ENCODE measurements at places on chromosomes 3 and 15. TPM values are rescaled to one million over a fixed set of nuclear protein-coding genes. Genes with fewer than 3 reads are reported as not detected.

DNA sequence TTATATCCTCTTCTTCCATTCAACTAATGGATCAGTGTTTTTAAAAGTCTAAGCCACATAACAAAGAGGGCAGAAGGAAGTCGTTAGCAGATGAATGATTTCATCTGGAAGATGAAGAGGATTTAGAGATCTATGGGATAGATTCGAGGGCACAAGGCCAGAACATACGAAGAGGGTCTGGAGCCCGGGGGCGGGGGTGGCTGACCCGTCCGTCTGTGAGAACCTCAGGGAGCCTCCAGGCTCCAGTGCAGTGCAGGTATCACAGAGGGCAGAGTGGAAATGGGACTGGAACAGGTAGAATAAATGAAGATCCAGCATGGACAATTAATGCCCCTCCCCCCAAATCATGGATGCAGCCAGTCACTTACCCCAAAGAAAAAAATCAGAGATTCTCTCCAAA, 1.5 kb upstream of the GOLGA8B start:
- DNase-seq, result no peak

GRCh38 chr3:191460360-191460759, 603 bp upstream of the PYDC2 start:
- no peak for DNase-seq

- peak; percentile 53 for DNase-seq
These were observed 1.6 kb upstream of the CHST13 start for GRCh38 chr3:126522363-126522788.

GRCh38 chr15:66878761-66879160, 176.7 kb downstream of the SMAD6 start:
- no peak for DNase-seq

- no peak for DNase-seq
These were observed 5.6 kb upstream of the PCOLCE2 start for GRCh38 chr3:142894493-142894892.

GRCh38 chr3:106692624-106693023, 684.6 kb upstream of the CCDC54 start:
- DNase-seq, result no peak

- no peak for DNase-seq
These were observed 237.9 kb downstream of the GAP43 start for GRCh38 chr3:115861166-115861733.

DNA sequence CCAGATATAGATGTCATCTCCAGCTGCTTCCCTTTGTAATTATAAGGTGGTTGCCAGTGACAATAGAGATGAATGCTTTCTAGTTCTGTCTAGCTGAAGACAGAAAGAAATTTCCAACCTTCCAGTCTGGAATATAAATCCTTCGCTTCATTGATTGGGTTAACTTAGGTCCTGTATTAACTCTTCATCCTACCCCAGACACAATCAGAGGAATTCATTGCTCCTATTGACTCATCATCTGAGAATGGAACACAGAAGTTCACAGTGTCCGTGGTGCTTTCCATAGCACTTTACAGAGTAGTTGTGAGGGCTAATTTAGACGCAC, 241.4 kb downstream of the NFKBIZ start:
- DNase-seq, result no peak

DNA sequence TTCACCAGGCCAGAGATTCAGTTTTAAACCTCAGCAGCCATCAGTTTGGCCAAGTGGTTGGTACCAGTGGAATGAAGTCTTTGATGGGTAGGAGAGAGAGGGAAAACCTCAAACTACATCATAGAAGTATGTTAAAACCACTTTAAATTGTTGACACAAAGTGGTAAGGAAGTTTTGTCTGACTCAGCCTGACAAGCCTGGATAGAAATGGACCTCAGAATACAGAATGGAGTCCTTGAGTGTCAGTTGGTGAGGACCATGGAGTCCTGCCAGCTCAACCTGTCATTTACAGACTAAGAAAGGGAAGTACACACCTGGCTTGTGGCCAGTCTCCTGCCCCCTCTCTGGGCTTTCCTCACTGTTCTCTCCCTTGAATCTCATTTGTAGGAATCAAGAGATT, 12.1 kb downstream of the EAF1 start:
- DNase-seq, result no peak

DNA sequence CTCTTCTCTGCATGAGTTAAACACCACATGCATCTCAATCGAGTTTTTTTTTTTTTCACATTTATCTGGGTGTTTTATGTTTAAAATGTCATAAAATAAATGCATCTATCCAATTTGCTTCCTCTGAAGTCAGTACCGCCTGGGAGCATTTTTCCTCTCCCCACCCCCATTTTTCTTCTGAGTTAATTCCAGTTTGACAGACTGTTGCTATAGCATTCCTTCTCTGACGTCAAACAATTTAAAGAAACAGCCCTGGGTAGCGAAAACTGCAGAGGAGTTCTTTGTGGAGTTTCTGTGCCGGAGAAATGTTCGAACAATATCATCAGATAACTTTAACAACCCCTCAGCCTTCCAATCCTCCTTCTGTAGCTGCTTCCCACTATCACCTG, 900 bp upstream of the GNB4 start:
- no peak for DNase-seq

DNA sequence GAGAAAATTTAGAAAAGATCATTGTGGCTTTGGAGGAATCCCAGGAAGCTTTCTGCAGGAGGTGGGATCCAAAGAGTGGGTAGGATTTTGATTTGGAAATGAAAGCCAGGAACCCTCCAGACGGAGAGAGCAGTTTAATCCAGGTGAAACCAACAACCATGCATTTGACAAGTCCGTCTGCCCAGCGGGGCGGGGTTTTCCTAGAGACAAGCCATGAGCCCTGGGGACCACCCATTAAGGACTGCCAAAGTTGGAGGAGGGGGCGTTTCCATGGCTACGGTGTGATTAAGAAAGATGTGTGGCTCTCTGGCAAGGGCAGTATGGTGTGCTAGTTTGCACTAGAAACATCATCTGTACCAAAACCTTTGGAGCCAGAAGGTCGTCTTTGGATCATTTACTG, 53.4 kb downstream of the SRGAP3 start:
- DNase-seq, result no peak

GRCh38 chr3:43014956-43015355, 35.8 kb downstream of the GASK1A start:
- no peak for DNase-seq

- no peak for DNase-seq
These were observed 23.7 kb downstream of the SETMAR start for GRCh38 chr3:4326868-4327267.

DNA sequence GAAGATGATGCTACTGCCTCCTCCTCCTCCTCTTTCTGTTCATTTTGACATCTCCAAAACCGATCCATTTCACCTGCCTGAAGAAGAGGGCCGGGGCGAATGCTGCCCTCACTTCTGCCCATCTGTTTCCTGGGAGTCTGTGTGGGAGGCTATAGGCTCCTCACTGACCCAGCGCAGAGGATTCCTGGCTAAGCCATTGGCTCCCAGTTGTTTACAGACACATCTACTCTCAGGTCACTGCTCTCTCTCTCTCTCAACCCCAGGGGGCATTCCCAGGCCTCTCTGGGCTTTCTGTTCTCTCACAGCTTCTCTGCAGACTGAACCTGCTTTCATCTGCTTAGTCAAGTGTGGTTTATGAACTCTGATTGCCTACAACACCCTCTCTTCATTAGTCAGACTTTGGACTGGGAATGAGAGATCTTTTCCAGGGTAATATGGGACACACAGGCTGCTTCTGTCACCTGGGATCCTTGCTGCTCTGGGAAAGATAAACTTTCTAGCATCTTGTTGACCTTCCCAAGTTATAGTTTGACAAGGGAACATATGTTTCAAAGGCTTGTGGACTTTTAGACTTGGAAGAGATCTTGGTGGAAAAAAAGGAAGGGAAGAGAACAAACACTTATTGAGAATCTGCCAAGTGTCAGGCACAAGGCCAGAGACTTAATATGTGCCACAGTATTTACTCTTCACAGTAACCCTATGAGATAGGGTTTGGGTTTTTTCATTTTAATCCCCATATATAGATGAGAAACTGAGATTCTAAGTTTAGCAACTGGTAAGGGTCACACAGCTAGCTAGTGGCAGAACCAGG, 30.2 kb upstream of the USP3 start:
- DNase-seq, result peak; percentile 84

- no peak for DNase-seq
These were observed 253.7 kb upstream of the THBS1 start for GRCh38 chr15:39327005-39327730.

- DNase-seq, result no peak
These were observed 1.8 kb upstream of the SNAP23 start for GRCh38 chr15:42493679-42494078.

GRCh38 chr3:123993818-123994217, 1.9 kb upstream of the ROPN1 start:
- no peak for DNase-seq

DNA sequence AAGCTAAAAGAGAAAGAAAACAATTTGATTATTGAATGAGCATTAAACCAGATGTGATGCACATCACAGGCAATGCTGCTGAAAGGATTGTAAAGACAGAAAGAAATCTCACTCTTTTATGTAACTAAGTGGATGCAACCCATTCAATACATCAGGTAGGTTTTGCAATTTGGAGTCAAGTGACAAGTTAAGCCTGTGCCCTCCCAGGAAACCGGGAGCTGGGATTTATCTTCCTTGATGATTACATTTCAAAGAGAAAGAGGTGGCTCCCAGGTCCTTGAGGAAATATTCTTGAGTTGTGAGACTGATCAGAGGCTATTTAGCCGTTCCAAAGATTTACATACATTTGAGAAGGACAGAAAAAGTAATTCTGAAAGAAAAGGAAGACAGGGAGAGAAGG, 219.0 kb upstream of the PROK2 start:
- no peak for DNase-seq

DNA sequence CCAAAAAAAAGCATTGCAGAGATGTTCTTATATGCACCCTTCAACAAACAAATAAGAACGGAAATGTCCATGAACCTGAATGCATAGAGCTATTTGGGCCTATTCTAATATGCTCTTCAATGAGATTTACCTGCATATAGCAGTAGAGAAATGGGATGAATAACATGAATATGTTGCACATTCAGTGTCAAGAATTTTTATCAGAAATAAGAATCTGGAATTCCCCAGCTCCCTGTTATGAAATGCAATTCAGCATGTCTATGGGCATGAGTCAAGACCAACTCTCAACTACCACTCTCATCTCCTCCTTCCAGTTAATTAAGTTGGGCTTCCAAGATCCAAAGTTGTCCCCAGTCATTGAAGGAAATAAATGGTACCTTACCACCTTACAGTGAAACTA, 133.7 kb upstream of the ALCAM start:
- no peak for DNase-seq

DNA sequence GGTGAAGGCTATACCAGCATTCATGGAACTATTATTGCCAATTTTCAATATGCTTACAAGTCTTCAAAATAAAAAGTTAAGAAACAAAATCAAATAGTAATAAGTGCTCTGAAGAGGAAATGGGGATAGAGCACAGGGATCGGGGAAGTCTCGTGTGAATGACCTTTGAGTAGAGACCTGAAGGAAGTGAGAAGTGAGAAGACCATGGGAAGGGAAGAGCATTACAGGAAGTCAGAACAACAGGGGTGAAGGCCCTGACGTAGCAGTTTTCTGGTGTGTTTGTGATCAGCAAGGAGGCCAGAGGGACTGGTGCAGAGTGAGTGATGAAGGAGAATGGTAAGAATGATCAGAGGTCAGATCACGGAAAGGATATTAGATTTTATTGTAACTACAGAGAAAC, 48.1 kb downstream of the STAC start:
- DNase-seq, result no peak

DNA sequence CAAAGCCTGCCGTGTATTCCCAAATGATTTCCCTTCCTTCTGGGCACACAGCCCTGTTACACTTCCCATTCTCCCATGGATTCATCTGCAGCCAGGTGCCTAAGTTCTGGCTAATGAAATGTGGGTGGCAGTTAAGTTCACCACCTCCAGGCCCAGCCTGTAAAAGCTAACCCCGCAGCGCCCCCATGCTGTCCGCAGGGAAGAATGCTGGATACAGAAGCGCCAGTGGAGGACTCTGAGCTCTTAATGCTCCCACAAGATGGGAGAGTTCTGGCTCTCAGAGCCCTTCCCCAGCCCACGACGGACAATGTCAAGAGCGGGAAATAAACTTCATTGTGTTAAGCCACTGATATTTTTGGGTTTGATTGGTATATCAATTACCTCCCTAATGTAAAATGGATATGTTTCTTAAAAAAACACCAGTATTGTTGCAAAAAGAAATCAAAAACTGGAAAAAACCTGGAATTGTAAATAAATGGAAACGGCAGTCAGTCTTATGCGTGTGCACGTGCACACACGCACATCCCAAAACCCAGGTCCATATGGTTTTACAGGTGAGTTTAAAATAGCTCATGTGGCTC, 37.7 kb upstream of the FGD5 start:
- DNase-seq, result peak; percentile 70

DNA sequence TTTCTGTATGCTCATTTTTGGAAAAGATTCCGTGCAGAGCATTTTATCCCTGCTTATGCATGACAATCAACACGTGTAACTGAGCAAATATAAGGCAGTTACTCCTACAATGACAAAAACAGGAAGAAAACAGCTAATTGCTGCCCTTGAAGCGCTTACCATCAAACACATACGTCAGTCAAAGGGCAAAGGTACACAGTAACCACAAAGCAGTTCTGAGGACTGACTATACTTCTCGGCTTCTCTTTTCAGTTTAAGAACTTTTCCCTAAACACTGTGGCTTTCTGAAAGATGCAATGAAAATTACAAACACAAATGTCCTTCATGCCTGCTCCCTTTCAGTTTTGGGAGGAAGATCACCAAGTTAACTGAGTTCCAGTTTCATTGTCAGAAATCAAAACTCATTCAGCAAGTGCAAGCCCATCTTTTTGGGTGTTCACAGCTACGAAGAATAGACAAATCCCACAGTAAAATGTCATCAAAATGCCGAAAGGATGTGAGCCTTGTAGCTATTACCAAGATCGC, 602.8 kb downstream of the FOXP1 start:
- DNase-seq, result peak; percentile 24

GRCh38 chr15:70451821-70452653, 311.3 kb downstream of the UACA start:
- DNase-seq, result peak; percentile 60

The PRTG gene
- not detected for total RNA-seq

The ZMAT3 gene
- total RNA-seq, result 9.9 TPM

The THAP10 gene
- total RNA-seq, result 0.12 TPM

The PAQR5 gene
- not detected for total RNA-seq

The RARB gene
- total RNA-seq, result not detected

The CPLX3 gene
- total RNA-seq, result 0.11 TPM

The FGD5 gene
- 0.09 TPM for total RNA-seq

The GOLGA8S gene
- not detected for total RNA-seq

The EPHB1 gene
- 0.98 TPM for total RNA-seq

The SLC27A2 gene
- total RNA-seq, result 22.1 TPM
